Astrocyte of the hippocampus (primary cell): ENCODE measurements at places on chromosomes 2 and 18.
A peak's percentile ranks its signal among the peaks of the same experiment; 100 is the strongest.

- DNase-seq: peak; percentile 92
Measured at GRCh38 chr2:160224060-160224459, 24.0 kb upstream of the ITGB6 start.

GRCh38 chr2:9967053-9967775, 15.7 kb downstream of the GRHL1 start:
- DNase-seq: no peak

DNA sequence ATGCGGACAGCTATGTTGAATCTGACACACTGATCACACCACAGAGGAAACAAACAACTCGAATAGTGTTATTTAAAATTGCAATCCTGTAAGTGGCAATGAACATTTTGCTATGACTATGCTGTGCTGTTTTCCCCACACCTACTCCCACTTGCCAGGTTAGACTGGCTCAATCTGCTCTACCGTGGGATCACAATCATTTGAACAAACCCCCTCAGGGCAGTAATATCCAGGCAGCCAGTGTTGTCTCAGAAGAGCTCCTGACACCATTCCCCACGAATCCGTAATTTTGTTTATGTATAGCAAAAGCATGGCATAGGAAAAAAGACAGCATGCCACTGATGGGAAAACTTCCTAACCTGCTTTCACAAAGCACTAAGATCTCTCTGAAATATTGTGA, 284.3 kb downstream of the ERBB4 start:
- no peak for DNase-seq

DNA sequence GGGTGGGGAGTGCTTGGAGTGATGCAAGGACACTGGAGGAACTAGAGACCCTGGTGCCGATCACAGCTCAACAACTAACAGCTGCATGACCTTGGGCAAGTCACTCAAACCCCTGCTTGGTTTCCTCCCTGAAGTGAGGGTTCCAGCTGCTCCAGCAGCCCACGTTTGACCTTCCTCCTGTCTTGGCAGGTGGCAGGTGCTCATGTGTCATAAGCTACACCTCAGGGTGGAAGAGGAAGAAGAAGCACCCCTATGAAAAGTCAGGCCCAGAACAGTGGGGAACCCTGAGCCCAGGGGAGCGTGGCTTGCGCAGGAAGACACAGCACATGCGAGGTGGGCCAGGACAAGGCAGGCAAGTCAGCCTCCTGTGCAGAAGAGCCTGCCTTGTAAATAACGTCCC, 42.4 kb downstream of the MRPL35 start:
- no peak for DNase-seq

GRCh38 chr2:105406221-105406620, 7.4 kb upstream of the FHL2 start:
- DNase-seq: peak; percentile 57

GRCh38 chr18:10412933-10413332, 41.5 kb upstream of the APCDD1 start:
- peak; percentile 61 for DNase-seq

GRCh38 chr2:70240599-70240998, 7.8 kb downstream of the TIA1 start:
- no peak for DNase-seq

DNA sequence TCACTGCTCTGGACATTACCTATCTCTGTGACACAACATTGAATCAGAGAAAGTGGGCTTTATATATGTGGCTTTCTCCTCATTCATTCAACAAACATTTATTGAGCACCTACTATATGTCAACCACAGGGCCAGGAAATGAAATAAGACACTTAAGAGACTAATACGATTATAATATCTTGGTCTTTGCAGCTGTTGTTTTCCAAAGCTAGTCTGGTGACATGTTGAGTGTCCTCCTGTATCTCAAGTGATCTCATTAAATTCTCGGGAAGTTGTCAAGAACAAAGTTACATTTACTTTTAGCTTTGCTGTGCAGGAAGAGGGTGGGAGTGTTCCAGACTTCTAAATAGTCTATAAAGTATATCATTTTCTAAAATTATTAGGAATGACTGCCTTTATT, 164.6 kb upstream of the SP5 start:
- DNase-seq: no peak
